ENCODE measurements at places on chromosomes 7 and 10.

GRCh38 chr7:18754766-18755165 lies 259.2 kb downstream of the HDAC9 start:
- no peak for DNase-seq

GRCh38 chr10:69057261-69057950 lies 30.5 kb upstream of the SRGN start:
- no peak for DNase-seq

DNA sequence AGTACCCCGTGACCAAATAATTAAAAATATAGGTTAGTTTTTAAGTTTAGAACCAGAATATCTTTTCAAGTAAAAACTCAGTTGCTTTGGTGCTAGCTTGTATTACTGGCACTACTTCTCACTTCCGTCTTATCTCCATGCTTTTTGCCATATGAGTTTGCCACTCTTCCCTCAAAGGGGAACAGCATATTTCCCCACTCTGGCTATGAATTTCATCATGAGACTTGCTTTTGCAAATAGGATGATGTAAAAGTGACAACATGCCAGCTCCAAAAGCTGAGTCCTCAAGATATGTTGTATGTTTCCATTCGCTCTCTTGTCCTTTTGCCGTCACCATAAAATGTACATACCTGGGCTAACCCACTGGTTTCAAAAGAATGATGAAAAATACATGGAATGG lies 178.1 kb upstream of the SEMA3A start:
- no peak for DNase-seq

- no peak for DNase-seq
These were observed 17.7 kb downstream of the CHST3 start for GRCh38 chr10:71981876-71982230.

DNA sequence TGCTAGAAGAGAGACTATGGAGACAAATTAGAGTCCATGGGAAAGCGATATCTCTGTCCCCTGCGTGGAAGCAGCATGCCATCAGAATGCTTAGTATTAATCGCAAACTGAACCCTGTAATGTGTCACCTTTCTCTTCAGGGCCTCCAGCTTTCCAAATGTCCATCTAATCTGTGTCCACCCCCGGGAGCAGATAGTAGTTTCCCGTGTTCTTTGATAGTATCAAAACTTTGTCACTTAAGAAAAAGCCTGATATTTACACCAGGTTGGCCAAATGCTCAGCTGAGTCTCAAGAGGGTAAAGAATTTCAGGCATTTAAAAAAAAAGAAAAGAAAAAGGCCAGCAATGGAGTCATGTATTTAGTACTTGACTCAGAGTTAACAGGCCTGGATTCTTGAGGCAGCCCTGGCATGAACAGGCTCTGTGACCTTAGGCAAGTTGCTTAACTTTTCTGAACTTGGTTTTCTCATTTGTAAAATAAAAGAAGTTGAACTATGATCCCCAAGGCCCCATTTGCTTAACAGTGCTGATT lies 10.4 kb upstream of the GSAP start:
- DNase-seq = no peak

DNA sequence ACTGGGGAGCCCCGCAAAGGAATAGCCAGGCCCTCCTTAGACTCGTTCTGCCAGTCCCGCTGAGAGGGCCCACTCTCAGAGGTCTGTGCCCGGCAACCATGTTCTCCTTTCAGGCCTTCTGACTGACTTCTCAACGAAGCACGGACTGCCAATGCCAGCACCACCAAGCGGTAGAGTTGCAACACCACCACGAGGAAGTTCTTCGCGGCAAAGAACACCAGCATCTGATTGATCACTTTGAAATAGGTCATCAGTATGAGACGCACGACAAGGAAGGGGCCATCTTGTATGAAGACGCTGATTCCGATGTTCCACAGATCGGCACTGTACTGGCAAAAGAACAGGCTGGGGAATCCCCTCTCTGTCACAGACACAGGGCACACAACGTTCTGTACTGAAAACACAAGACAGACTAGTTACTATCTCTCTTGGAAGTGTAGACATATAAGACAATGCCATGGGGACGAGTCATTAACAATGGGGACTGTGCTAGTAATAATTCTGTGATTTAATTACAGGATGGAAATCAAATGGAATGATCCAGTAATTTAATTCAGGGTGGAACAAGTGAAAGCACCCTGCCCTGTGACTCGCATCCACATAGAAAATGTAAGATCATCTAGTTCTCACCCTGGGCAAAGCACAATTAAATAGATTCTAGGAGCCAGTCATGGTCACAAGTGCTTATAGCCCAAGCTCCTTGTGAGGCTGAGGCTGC lies 42.7 kb downstream of the TMEM26 start:
- no peak for DNase-seq
